ENCODE measurements at places on chromosomes 1 and 21.

DNA sequence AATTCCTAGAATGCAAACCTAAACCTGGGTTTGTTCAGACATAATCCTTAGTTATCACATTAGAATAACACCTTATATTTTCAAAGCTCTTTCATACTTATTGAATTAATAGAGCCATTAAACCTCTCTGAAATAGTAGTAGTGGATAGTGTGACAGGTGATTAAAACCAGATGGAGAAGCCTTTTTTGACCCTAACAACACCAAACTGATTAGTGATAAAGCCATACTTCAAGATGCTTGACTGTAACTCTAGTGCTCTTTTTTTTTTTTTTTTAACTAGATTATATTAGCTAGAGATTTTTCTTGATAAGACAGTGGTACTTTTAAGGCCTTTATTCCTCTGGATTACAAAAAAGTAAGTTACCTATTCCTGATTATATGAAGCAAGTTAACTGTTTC lies 190.1 kb downstream of the ST6GALNAC3 start:
- DNase-seq = no peak

GRCh38 chr1:107990606-107991005 lies 25.6 kb upstream of the VAV3 start:
- DNase-seq = no peak

- DNase-seq = no peak
Measured at GRCh38 chr1:13483946-13484345, 29.9 kb downstream of the LRRC38 start.

DNA sequence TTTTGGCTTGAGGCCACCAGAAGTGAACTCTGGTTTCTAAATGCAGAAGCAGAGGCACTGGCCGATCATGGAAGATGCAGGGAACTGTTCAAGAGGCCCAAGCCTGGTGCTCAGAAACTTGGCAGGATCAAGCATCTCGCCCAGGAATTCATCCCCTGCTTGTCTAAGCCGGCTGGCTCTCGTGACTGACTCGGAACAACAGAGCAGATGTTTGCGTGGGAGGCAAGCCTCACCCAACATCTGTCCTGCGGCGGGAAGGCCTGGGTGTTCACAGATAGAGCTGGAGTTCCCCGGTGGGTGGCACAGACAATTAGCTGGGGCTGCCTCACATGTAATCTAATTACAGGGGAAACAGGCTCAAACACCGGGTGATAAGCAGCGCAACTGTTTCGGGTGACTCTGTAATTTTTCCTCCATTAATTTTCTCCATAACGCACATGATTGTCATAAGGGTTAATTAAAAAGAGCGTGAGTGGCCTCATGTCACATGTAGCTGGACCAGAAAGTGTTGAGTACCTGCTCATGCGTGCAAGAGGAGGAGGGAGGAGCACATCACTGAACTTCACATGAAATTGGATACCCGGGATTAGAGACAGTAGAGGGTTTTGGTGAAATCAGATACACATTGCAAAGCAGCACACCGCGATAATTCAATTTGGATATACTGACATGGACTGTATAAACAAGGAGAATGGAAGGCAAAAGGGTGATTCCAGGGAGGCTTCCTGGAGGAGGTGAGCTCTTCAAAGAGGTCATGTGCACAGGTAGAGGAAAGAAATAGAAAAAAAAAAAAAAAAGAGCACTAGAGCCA lies 180.0 kb downstream of the ETS2 start:
- DNase-seq = peak; percentile 73

DNA sequence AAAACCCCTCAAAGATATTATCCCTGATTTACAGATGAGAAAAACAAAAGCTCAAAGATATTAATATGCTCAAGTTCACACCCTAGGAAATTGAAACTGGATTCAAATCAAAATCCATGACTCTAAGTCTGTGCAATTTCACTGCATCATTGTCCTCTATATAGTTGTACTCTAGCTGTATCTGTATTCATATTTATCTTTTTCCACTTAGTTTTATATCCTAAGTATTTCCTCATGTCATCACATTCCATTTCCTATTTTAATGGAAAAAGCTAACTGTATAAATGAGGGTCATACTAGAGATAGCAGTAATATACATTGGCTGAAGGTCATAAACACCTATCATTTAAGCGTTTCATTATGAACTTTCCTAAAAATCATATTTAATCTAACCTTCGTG lies 42.2 kb upstream of the RALGPS2 start:
- no peak for DNase-seq

DNA sequence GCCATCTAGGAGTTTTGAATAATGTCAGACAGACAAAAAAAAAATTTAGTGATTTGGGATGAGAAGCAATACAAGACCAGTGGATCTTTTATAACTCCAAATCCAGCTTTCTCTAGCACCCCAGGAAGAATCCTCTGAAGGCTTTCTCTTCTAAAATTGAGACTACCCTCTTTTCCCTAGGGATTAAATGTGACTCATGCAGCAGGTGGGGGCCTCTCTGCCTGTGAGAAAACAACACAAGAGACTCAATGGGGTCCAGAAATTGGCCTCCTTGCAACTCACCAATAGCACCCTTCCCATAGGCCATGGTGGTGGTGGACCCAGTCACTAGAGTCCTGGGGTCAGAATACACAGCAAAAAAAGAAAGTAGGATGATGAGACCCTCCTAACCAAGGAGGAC lies 120.3 kb upstream of the ATP1A1 start:
- no peak for DNase-seq

- no peak for DNase-seq
Measured at GRCh38 chr1:226533220-226533619, 15.3 kb upstream of the STUM start.

GRCh38 chr1:40399984-40400704 lies 26.6 kb downstream of the SMAP2 start:
- DNase-seq = no peak

- peak; percentile 86 for DNase-seq
Measured at GRCh38 chr1:209565759-209566678, 17.5 kb upstream of the CAMK1G start.

DNA sequence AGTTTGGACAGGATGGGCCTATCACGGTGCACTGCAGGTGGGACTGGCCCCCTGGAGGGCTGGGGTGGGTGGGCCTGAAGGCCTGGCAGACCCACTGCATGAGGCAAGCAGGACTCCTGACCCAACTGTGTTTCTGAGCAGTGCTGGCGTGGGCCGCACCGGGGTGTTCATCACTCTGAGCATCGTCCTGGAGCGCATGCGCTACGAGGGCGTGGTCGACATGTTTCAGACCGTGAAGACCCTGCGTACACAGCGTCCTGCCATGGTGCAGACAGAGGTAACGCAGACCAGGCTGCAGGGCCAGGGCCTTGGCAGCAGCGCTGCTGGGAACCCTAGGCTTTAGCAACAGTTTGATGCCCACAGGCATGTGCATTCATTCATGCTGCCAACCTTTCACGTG lies 29.0 kb upstream of the KDM4A start:
- no peak for DNase-seq

- peak; percentile 21 for DNase-seq
Measured at GRCh38 chr1:151158751-151159251, 2.4 kb downstream of the TNFAIP8L2 start.

DNA sequence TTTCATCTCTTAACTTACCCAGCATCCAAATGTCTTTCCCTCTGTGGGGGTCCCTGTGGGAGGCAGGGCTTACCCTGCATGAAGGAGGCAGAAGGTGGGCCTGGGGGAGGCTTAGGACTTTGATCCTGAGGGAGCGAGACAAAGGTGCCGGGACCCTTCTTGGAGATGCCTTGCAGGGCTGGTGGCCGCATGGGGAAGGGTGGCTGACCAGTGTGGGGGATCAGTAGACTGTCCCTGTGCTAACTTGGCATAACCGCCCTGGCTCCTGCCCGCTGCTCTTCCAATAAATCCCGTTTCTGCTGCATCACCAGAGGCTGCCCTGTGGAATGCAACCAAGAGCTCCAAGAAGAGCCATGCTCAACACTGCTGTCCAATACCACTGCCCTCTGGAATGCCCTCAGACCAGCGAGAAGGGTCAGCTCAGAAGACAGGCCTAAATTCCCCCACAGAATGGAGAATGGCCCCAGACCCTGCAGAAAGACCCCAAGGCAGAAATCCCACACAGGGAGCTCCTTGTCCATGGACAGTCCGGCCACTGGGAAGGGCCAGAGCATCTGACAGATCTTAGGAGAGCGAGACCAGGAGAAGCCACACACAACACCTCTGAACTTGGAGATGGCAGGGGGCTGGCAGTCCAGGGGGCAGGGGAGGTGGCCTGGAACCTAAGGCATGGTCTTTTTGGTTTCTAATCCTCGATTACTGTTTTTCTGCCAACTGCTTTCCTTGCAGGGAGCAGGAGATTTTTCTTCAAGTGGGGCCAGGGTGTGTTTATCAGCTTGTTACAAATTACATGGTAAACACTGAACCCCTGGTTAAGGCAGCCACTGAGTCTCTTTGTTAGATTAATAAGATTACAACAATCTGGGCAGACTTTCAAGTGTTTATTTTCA lies 46.7 kb upstream of the DMRTB1 start:
- no peak for DNase-seq

GRCh38 chr1:195591917-195592672 lies 1016.1 kb downstream of the KCNT2 start:
- DNase-seq = no peak

DNA sequence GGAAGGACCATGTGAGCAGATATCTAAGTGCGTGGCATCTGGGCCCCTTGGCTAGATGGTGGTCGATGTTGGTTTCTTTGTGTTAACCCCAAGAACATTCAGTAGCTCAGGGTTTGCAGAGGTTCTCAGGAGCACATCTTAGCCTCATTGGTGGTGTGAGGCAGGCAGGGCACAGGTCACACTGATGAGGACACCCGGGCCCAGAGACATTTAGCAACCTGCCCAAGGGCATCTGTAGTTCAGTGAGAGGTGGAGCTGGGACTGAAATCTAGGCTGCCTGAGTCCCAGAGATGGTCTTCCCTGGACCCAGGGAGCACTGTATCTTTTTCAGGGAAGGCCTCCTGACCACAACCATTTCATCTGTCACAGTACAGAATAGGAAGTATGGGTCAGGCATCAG lies 859 bp upstream of the SLC5A9 start:
- DNase-seq = no peak

DNA sequence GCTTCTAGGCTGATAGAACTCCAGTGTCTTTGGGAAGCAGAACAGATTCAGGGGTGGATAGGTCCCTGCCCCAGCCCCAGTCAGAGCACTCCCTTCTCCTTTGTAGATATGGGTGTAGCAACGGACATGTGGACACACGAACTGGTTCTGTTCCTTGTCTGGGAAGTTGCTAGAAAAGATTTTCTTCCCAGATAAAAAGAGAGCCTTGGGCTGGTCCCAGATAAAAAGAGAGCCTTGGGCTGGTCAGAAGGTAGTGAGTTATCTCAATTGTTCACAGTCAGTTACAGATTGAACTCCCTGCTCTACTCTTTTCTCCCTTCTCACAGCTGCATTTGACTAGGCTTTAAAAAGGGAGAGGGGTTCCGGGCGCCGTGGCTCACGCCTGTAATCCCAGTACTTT lies 7.4 kb upstream of the EFNA1 start:
- DNase-seq = no peak

- no peak for DNase-seq
Measured at GRCh38 chr1:178530037-178530402, 17.1 kb downstream of the TEX35 start.

GRCh38 chr1:27451343-27451742 lies 38.6 kb downstream of the WASF2 start:
- DNase-seq = no peak

- no peak for DNase-seq
Measured at GRCh38 chr1:74357756-74358155, 122.6 kb downstream of the TNNI3K start.

DNA sequence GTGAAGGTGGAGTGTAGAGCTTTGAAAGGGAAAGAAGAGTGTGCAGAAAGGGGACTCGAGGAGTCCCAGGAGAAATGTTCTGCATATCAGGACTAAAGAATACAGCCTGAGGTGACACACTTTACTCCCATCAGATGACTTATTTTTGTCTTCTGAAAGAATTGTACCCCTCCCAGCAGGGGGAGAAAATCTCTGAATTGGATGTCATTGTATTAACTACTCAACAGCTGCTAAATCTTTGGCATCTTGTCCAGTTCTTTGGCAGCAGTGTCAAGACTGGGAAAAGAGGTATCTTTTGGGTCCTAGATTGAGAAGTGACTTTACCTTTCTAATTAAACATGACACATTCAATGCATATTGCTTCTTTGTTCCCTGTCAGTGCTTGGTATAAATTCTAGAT lies 18.9 kb downstream of the UBE4B start:
- DNase-seq = no peak

DNA sequence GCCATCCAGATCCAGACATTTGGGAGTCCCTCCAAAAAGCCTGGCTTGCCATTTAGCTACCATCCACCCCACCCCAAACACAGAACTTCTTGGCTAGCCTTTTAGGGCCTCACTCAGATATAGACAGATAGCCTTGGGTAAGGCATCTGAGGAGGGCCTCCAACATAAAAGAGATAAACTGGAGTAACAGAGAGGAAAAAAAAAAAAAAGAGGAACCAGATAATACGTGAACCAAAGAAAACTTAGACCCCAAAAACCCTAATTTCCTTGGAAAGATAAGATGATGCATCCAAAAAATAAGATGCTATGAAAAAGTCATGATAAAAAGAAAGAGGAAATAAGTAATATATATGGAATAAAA lies 19.8 kb upstream of the LSS start:
- no peak for DNase-seq

- no peak for DNase-seq
Measured at GRCh38 chr21:41916888-41917433, 36.9 kb downstream of the C2CD2 start.

DNA sequence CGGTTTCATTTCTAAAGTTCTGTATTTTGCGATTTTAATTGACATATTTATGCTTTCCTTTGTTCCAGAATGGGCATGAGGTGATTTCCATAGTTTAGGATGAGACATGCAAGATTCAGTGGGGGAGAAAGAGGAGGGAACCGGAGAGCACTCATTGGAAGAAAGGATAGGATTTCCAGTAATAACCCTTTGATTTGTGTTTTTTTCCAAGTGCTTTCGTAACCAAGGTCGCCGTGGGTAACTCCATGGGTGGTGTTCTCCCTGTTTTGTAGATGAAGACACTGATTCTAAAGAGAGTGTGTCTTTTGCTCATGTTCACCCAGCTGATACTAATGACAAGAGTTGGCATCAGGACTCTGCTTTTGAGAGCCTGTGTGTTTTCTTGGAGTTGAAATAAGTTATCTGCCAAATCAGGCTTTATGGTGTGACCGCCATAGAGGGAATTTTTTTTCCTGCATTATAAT lies 170.1 kb downstream of the DHRS3 start:
- DNase-seq = no peak

- DNase-seq = no peak
Measured at GRCh38 chr1:39529901-39530535, 38.6 kb downstream of the BMP8A start.

DNA sequence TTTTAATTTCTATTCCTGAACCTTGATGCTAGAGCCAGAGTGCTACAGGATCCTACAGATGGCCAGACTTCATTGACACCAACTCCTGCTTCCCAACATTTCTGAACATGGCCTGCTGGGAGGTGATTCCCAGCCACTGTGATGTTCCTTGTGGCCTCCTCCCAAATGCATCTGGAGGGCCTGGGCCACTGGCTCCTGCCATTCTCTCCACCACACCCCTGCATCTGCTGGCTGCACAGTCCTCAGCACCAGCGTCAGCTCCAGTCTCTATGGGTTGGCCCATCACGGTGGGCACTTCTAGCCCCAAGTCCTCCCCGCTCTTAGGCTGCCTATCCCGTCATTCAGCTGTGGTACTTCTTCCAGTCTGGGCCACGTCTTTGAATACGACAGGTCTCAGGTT lies 91.2 kb upstream of the CD34 start:
- no peak for DNase-seq
